ENCODE measurements at places on chromosomes 5 and 9. TPM values are rescaled to one million over a fixed set of nuclear protein-coding genes. Genes with fewer than 3 reads are reported as not detected.

Gene SPINK13
- polyA plus RNA-seq: not detected

Gene RGS3
- 31.6 TPM for polyA plus RNA-seq

Gene UBAP1
- 21.9 TPM for polyA plus RNA-seq

Gene ADAMTS12
- polyA plus RNA-seq: 0.42 TPM

Gene TAF11L8
- polyA plus RNA-seq: not detected

Gene PCDHGC4
- polyA plus RNA-seq: 0.35 TPM

Gene PRR16
- polyA plus RNA-seq: 0.75 TPM

Gene HRCT1
- polyA plus RNA-seq: 0.33 TPM

Gene SHISAL2B
- 69.8 TPM for polyA plus RNA-seq

Gene PRDM9
- polyA plus RNA-seq: not detected

Gene CTNND2
- polyA plus RNA-seq: 30.7 TPM

Gene ISOC1
- polyA plus RNA-seq: 15.9 TPM

Gene NMUR2
- 0.02 TPM for polyA plus RNA-seq

Gene IL5
- polyA plus RNA-seq: not detected

Gene CDH9
- polyA plus RNA-seq: not detected

Gene LPAR1
- polyA plus RNA-seq: 5.5 TPM

Gene SMIM33
- not detected for polyA plus RNA-seq

Gene SLC6A7
- polyA plus RNA-seq: not detected

Gene NTRK2
- 11.3 TPM for polyA plus RNA-seq

Gene LHX2
- not detected for polyA plus RNA-seq

Gene TMEM174
- not detected for polyA plus RNA-seq

Gene FOXD4L6
- polyA plus RNA-seq: 0.05 TPM

Gene AGXT2
- not detected for polyA plus RNA-seq

Gene FOXD4L5
- polyA plus RNA-seq: not detected

Gene LCN9
- not detected for polyA plus RNA-seq

Gene CERCAM
- 21.3 TPM for polyA plus RNA-seq

Gene ZNF300
- polyA plus RNA-seq: 6.5 TPM

Gene SYK
- 6.4 TPM for polyA plus RNA-seq

Gene KIF24
- polyA plus RNA-seq: 0.52 TPM

Gene NIPAL4
- 0.07 TPM for polyA plus RNA-seq

Gene SH3GL2
- 17.3 TPM for polyA plus RNA-seq

Gene PAEP
- polyA plus RNA-seq: not detected

Gene ADCY2
- polyA plus RNA-seq: 0.52 TPM

Gene TAF9
- 25.2 TPM for polyA plus RNA-seq

Gene NRARP
- polyA plus RNA-seq: 2.7 TPM

Gene FGF10
- 1.8 TPM for polyA plus RNA-seq

Gene TLR4
- 0.68 TPM for polyA plus RNA-seq

Gene RLN1
- not detected for polyA plus RNA-seq

Gene TMOD1
- 28.7 TPM for polyA plus RNA-seq

Gene BAAT
- 2.0 TPM for polyA plus RNA-seq

Gene CKS2
- polyA plus RNA-seq: 3.9 TPM

Gene SLC27A6
- polyA plus RNA-seq: 0.61 TPM

Gene DMRT3
- not detected for polyA plus RNA-seq

Gene POLR3G
- 0.53 TPM for polyA plus RNA-seq

Gene YTHDC2
- 5.7 TPM for polyA plus RNA-seq

Gene SPATA31A7
- not detected for polyA plus RNA-seq

Gene ZCCHC7
- 8.1 TPM for polyA plus RNA-seq

Gene MAST4
- polyA plus RNA-seq: 7.6 TPM

Gene TMEM252
- not detected for polyA plus RNA-seq

Gene KLF4
- 5.5 TPM for polyA plus RNA-seq

All from pancreas (tissue), 10 donors.